ENCODE measurements at places on chromosomes 3 and 15.
A peak's percentile ranks its signal among the peaks of the same experiment; 100 is the strongest.

DNA sequence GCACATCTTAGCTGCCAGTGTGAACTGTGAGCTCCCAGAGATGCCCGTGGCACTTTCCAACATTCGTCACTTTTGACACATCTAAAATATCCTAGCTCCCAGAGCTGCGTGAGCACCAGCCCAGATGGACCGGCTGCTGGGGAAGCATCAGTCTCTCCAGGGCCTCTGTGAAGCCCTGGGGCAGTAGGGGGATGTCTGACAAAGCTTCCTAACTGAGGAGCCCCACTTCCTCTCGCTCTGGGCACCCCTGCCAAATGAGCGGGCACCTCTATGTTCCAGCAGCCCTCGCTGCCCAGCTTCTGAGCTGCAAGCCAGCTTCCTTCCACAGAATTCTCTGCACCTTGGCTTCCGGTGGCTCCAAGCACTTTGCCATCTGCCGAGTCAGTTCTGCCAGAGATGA lies 91.1 kb downstream of the LIPC start:
- DNase-seq = no peak

DNA sequence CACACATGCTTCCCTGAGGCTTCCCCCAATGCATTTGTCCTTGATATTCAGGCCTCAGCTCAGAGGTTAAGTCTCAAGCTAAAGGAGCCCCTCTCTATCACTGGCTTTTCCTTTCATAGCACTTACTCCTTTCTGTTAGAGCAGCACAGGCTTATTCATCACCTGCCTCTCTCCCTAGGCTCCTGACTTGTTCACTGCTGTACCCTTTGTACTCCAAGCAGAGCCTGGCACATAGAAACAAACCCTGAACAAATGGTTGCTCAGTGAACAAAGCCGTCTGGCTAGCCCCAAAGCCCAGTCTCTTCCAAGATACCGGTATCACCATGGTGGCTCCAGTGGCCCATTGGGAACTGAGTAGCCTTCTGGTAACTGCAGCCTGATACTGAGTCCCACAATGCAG lies 231.1 kb upstream of the TRIM42 start:
- DNase-seq = no peak

DNA sequence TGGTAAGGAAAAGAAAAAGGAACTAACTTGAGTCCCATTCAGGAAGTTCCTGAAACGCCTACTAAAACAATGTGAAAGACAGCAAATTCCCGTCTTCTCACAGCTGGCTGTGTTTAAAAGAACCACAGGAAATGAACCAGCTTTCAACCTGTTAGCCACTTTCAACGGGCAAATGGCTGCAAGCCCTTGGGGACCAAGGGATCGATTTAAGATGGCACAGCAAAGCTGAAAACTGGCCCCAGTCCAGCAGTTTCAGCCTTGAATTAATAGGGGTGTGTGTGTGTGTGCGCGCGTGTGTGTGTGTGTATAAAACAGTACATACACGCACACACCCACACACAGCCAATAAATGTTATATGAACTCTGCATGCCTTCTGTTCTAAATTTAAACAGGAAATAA lies 168.7 kb upstream of the TMCO5A start:
- peak; percentile 37 for DNase-seq

- no peak for DNase-seq
These were observed 2.5 kb upstream of the FSIP1 start for GRCh38 chr15:39785139-39785538.

- DNase-seq = no peak
These were observed 188.6 kb downstream of the CHL1 start for GRCh38 chr3:385151-385550.

- DNase-seq = no peak
These were observed 146.2 kb downstream of the KLF13 start for GRCh38 chr15:31472636-31473384.

- no peak for DNase-seq
These were observed 79.5 kb upstream of the KCNMB2 start for GRCh38 chr3:178456621-178457285.

DNA sequence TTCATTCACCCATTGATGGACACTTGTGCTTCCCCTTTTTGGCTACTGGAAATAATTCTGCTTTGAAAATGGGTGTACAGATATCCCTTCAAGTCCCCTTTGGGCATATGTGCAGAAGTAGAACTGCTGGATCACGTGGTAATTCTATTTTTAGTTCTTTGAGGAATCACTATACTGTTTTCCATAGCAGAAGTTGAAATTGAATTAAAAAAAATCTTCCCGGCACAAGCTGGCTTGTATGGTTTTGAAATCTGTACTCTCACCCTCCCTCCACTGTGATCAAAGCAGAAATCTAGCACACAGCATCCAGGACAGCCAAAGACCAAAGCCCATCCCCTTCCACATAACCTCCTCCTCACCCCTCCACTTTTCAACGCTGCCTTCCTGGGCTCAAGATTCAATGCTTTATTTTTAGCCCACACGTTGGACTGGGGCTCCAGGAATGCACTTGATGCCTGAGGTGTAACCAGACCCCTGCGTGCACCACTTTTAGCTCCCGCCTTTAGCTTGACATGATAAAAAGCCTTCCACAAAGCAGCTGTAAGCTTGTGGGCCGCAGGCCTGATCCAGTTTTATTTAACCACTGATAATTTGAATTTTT lies 29.9 kb downstream of the TMEM40 start:
- no peak for DNase-seq

DNA sequence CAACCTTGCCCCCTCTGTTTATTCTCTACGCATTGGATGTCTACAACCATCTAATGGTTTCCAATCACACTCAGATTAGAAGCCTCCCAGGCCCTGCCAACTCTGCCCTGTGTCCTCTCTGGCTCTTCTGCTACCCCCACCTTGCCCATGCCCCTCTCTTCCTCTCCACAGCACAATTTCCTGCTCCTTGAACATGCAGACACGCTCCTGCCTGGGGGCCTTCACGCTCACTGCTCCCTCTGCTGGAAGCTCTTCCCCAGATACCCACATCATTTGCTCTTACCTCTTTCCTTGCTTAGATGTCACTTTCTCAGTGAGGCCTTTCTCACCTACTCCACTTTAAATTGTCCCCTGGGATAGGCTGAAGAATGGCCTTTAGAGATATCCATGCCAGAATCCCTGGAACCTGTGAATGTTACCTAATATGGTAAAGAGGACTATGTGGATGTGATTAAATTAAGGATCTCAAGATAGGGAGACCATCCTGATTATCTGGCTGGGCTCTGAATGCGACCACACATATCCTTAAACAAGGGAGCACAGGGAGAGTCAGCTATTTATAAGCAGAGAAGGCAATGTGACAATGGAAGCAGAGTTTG lies 9.9 kb downstream of the KY start:
- peak; percentile 36 for DNase-seq

- DNase-seq = no peak
These were observed 888 bp downstream of the TMOD3 start for GRCh38 chr15:51830276-51830806.

DNA sequence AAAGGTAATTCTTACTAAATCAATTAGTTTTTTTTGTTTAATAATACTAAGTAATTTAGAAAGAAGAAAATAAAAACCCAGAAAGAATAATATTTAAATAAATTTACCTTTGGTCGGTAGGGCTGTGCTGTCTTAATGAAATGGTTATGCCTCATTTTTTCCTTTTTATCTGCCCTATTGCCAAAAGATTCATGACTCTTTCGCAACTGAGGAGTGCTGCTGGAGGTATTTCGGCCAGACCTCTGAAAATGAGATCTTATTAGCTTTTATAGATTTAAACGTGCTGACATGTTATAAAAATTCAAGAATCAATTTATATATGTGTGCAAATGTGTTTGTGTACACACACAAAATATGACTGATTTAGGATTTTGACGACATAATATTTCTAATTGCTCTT lies 67.1 kb upstream of the USP50 start:
- DNase-seq = no peak

DNA sequence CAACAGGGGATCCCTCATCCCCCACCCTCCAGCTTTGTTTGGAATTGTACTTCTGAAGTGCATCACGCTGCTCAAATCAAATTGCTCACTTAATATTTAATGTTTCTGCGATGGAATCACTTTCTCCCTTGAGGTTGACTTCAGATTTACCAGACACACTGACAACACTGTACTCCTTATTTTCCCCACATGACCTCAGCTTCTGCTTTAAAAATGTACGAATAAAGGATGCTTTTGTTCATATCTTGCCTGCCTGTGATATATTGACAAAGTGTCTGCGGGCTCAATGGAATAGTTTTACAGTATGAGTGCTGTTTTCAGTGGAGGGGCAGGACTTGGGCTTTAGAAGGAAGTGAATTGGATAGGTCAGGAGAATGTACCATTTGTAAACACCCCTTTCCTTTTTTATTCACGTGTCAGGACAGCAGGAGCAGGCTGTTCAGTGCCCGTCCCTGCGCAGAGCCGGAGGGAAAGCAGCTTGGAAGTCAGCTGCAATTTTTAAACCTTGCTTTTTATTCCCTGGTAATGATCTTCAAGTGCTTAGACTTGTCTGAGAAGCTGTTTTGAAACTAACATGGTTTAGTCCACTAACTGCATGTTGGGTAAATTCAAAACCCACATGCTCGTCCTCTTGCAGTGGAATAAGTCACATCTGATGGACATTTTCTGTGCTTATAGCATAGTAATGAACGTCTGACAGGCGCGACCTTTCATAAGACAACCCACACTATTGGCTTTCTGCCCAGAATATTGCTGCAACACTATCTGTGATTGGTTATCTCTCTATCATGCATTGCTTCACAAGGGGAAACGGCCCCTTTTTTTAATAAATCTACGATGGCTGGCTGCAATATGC lies 29.9 kb downstream of the MBNL1 start:
- DNase-seq = peak; percentile 81

- no peak for DNase-seq
These were observed 63.5 kb downstream of the UACA start for GRCh38 chr15:70699890-70700289.

- DNase-seq = no peak
These were observed 204.9 kb downstream of the CADPS start for GRCh38 chr3:62670351-62670750.

DNA sequence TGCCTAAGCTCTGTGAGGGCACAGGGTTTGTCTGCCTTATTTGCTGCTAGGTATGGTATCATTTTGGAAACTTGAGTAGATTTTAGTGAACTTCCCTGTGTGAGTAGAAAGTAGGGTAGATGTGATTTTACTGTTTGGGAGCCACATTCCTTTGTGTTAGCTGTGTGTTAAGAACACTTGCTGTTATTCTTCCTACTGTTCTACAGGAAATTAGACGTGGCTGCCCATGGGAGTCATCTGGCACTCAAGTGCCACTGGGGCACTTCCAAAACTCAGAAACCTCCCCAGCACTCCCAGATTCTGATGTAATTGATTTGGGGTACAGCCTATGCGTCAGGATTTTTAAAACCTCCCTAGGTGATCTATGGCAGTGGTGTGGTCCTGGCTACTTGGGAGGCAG lies 369.9 kb upstream of the C2CD4B start:
- DNase-seq = no peak

DNA sequence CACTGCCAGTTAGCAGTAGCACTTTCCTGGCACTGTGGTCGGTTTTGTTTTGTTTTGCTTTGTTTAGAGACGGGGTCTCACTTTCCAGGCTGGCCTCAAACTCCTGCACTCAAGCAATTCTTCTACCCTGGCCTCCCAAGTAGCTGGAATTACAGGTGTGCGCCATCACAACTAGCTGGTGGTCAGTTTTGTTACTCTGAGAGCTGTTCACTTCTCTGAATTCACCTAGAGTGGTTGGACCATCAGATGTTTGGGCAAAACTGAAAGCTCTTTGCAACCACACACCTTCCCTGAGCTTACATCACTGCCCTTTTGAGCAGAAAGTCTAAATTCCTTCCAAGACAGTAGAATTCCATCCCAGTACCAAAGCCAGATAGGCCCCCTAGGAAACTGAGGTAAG lies 22.6 kb downstream of the CLDN18 start:
- DNase-seq = no peak

DNA sequence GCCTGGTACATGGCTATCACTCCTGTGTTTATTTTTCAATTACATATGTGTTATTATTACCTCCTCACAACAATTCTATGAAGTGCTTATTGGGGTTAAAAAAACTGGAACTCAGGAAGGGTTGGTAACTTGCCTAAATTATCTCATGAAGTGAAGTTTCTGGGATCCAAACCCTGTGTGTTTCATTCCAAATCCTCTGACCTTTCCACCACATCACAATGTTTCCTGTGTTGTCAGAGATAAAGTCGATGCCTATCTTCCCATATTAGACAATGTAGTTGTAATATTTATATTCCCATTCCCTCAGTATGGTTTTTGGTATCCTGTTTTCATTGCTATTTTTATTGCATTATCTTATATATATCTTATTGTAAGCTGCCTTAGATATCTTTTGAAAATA lies 269.1 kb upstream of the CFAP20DC start:
- DNase-seq = no peak

DNA sequence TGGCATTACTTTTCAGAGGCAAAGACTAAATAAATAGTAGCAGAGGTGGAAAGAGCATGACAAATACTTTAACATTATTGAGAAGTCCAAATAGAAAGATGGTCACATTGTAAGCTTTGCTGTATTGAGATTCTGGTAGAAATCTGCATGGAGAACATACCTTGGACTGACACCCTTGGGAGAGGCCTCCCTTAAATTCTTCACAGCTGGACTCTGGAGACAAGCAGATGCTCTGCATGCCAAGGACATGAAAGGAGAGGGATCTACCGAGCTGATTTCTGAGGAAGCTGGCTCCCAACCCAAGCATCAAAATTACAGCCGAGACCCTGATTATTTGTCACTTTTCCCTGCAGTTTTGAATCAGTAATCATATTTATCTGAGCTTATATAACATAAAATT lies 212.5 kb upstream of the COL8A1 start:
- DNase-seq = no peak

DNA sequence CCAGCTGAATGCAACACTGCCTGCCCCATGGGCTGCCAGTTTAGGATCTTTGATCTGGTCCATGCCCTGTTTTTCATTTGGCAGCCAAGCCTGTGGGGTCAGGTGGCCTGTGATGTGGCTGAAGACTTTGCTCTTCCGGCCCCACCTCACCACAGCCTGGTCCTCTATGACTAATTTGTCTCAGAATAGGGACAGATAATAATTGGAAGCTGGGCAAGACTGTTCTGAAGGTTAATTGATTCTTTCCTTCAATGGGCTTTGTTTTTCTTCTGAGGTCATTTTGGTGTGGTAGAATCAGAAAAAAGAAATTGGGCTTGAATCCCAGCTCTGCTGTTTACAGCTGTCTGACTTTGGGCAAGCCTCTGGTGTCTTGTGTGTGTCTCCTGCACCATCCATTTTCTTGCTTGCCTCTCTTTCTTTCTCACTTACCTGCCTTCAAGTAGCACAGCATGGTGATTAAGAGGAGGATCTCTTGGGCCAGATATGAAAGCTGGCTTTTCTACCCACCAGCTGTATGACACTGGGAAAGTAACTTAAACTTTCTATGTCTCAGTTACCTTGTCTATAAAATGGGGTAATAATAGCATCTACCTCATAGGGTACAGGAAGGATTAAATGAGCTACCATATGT lies 24.2 kb downstream of the ABHD2 start:
- DNase-seq = no peak

GRCh38 chr15:98444138-98444537 lies 204.2 kb upstream of the IGF1R start:
- no peak for DNase-seq

DNA sequence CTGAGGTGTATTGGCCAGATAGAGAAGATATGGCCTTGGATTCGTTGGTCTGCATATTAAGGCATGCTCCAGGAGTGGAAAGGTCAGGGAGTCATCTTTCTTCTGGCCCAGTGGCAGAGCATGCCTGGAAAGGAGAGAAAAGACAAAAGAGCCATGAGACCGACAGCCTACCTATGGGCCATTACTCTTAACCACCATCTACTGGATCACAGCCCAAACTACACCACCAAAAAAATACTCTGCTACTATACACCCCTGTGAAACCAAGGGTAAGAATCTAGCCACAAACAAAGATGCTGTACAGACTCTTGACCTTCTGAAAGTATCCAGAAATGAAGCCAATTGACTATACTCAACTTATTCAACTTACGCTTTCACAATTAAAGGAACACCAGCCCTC lies 96.1 kb upstream of the PLSCR5 start:
- DNase-seq = no peak

Data from NCI-H1092 treated with DMSO at 0.1 percent for 48 hours (cell line).